ENCODE measurements at places on chromosomes 4 and X.

GRCh38 chr4:172996571-172997216 lies 171.9 kb upstream of the GALNT7 start:
- peak; percentile 78 for DNase-seq

DNA sequence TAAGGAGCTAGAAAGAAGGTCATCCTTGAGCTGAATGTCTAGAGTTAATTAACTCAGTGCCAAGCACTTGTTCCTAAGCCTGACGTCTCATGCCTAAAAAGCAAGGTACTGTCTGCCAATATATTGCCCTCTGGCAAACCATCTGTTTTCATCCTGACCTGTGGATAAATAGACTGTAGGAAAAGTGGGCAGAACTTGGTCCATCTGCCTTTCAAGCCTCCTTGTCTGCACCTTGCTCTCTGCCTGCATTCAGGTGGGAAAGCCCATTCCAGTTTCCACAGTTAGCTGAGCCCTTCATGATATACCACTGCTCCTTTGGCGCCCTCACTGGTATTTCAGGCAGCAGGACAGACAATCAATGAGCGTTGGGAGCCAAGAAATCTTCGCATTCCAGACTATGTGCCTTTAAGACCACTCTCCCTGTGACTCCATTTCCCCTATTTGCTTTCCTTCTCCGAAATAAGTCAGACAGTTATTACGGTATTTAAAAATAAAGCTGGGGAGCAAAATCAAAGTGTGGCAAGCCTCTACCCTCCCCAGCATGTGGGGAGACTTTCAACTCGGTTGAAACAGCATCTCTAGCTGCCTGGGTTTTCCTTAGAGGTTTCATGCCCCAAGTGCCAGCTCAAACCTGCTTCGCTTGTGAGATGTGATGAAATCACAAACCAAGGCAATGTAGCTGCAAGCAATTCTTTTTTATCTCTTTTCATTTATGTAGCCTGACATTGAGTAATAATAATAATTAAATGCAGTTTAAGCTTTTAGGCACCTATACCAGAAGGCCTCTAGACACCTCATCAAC lies 2.5 kb upstream of the CCDC149 start:
- no peak for DNase-seq

- DNase-seq = no peak
Observed at GRCh38 chr4:185920691-185921260, 108.8 kb upstream of the SORBS2 start.

DNA sequence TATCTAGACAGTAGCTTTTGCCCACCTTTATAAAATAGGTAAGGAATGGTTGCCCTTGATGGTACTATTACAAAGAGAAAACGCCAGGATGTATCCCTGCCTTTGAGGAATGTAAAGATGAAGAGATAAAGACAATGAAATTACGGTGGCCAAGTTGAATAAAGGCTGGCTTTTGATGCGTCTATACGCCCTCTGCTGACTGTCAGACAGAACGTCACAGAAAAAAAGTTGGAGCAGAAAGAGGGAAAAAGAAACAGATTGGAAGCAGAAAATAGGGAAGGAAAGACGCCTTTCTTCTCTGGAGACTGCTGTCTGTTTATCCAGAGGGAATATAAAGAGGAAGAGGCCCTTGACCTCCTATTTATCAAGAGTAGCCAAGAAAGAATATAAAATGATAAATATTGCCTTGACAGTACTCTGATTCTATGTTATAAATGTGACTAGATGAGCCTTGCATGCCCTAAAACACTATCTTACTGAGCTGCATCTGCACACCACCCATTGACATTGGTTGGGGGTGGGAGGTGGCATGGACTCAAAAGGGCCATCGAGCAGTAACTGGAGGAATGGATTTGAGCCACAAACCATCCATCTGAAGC lies 30.6 kb downstream of the PCDH19 start:
- no peak for DNase-seq

- DNase-seq = peak; percentile 90
Observed at GRCh38 chr4:39469429-39470077, 10.7 kb downstream of the LIAS start.

DNA sequence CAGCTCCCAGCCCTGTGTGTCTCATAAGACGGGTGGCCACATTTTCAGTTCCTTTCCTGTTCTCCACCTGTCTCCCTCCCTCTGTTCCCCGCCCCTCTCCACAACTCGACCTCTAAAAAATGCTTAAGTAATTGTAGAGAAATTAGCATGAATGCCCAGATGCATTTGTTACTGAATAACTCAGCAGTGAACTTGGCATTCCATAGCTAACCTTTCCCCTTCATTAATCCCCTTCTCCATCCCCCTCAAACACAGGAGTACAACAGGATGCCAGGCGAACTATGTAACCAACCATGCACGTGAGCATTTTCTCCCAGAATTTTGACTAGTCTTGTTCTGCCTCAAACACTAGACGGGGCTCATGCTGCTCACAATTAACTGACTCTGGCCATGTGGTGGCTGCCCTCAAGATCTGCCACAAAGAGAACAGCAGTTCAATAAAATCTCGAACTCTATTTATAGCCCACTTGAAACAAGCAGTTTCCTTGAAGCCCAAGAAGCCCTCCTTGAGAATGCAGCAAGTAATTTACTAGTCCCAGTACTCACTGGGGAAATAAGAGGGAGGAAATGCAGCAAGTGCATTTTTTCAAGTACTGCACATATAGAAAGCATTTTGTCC lies 351.2 kb downstream of the ARHGAP24 start:
- DNase-seq = no peak

- no peak for DNase-seq
Observed at GRCh38 chr4:107130157-107130556, 94.0 kb upstream of the DKK2 start.

- DNase-seq = no peak
Observed at GRCh38 chr4:104248726-104249125, 246.0 kb downstream of the CXXC4 start.

- peak; percentile 76 for DNase-seq
Observed at GRCh38 chrX:68693481-68694434, 46.3 kb downstream of the STARD8 start.

- no peak for DNase-seq
Observed at GRCh38 chr4:111880116-111880515, 265.1 kb upstream of the FAM241A start.

- peak; percentile 35 for DNase-seq
Observed at GRCh38 chrX:39161611-39162255, 360.5 kb downstream of the MID1IP1 start.

GRCh38 chr4:3911252-3911856 lies 145.2 kb downstream of the ADRA2C start:
- DNase-seq = no peak

DNA sequence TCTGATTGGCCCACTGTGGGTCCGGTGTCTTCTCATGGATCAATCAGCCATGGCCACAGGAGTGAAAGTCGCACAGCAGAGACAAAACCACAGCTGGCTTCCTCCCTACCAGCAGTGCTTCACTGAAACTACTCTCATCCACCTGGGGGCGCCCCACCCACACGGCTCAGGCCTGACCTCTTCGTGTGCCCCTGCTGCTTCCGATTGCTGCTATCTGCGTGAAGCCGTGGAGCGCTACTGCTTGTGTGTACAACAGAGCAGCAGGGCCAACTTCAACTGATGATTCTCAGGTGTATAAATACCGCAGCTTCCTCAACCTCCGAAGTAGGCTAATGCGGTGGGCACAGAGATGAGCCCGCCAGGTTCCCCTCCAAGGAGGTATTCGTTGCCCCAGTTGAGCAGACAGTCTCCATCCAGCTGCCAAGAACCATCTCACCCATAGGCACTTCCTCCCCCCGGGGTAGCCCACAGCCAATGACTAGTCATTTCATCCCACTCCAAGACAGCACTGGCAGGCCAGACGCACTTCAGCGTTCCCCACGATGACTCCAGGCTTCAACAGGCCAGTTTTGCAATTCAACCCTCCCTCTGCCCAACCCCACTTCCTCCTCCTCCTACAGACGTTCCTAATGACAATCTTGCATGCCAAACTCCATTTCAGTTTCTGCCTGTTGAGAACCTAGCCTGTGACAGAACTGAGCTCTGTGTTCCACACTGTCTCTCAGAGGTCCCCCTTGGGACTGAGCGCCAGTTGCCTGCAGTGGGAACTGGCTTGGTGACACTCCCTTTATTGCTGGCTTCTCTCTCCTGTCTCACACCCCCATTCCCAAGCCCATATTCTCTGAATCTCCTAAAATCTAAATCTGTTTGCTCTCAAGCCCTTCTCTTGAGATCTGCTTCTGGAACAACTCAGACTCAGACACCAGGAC lies 41.3 kb upstream of the ATP6AP2 start:
- DNase-seq = peak; percentile 92

- no peak for DNase-seq
Observed at GRCh38 chrX:146424422-146424821, 385.1 kb upstream of the CXorf51B start.

- DNase-seq = no peak
Observed at GRCh38 chr4:7400671-7401298, 33.9 kb downstream of the PSAPL1 start.

DNA sequence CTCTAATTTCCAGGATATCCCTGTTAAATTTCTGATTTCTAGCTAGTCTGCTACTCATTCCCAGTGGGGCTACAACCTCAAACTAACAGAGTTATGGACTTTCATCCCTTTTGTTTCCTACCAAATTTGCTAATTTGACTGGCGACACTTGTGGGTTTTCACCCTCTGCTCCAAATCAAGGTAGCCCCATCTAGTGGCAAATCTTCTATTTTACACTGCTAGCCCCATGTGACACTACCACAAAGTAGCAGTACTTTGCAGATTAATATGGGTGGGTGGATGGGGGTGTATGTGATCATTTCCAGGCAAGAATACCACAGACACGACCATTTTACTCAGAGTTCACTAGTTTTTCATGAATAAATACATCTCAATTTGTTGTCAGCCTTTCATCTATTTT lies 150.3 kb downstream of the MSL3 start:
- DNase-seq = peak; percentile 42

DNA sequence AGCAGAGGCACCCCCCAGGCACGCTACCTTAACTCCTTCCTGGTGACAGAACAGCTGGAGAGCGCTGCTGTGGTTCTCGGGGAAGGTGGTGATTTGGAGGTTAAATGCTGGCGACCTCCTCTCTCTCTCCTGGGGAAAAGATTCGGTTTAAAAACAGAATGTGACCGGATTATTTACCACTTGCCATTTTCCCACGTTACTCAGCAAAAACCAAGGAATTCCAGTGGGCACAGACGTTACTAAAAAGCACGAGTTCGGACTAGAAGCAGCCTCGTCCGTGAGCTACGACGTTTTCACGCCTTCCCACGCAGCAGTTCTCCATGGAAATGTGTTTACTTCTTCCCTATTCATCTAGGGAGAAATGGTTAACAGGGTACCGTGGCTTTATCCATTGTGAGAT lies 32.3 kb upstream of the C4orf50 start:
- DNase-seq = no peak

GRCh38 chr4:181819946-181820345 lies 423.3 kb upstream of the TENM3 start:
- no peak for DNase-seq

GRCh38 chr4:76195326-76195725 lies 18.3 kb downstream of the SCARB2 start:
- DNase-seq = no peak

DNA sequence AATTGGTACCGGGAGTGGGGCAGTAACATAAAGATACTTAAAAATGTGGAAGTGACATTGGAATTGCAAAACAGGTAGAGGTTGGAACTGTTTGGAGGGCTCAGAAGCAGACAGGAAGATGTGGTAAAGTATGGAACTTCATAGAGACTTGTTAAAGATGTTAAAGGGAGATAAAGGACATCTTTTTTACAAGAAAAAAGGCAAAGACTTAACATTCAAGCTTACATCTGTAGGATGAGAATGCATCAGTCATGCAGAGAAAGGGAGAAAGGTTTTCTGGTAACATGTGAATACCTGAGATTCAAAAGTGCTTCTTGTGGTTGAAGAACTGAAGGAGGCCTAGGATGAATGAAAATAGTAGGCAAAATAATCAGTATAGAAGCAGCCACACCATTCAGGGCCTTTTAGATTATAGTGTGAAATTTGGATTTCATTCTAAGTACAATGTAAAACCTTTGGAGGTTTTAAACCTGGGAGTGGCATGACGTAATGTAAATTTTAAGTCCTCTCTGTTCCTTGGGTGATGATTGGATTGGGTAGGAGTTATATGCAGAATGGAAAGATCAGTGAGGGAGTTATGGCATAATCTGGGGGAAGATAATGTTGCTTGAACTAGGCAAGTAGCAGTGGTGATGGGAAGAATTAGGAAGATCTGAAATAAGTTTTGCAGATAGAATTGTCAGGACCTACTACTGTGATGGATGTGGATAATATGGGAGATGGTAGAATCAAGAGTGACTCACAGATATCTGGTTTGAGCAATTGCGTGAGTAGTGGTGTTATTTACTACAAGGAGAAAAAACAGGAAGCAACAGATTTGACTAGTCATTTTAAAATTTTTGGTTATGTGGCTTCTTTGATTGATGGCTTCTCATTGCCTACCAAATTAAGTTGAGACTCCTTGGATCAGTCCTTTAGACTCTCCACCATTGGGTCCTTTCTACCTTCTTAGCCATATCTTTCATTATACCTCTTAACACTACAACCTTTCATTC lies 138.7 kb downstream of the VSIG4 start:
- peak; percentile 58 for DNase-seq

DNA sequence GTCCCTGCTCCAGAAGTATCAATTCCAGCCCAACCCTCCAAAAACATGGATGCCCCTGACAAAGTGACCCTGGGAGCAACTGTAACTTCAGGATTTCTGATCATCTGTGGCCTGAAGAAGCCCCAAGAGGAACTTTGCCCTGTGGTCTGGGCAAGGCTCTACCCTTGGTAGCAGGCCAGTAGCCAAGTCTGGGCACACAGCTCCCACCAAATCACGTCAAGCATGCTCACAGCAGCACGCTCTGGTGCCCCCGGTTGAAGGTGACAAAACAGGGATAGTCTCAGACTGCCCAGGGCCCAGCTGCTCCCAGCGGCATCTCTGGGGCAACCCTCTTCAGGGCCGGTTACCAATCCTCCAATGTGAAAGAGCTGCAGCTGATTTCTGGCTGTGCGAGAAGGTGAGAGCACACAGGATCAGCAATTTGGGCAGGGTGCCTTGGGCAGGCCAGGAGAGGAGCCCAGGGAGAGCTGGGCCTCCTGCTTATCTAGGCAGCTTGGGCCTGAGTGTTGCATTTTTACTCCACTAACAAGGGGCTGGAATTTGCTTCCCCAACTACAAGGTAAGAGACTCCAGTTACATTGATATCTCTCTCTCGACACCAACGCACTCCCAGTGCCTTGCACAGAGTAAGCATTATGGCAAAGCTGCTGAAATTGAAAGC lies 418.1 kb downstream of the BCOR start:
- no peak for DNase-seq

GRCh38 chr4:108045687-108046024 lies 56.0 kb downstream of the HADH start:
- no peak for DNase-seq

- DNase-seq = peak; percentile 44
Observed at GRCh38 chr4:180560896-180561295, 1682.3 kb upstream of the TENM3 start.

- no peak for DNase-seq
Observed at GRCh38 chr4:24244663-24245490, 339.5 kb downstream of the DHX15 start.

DNA sequence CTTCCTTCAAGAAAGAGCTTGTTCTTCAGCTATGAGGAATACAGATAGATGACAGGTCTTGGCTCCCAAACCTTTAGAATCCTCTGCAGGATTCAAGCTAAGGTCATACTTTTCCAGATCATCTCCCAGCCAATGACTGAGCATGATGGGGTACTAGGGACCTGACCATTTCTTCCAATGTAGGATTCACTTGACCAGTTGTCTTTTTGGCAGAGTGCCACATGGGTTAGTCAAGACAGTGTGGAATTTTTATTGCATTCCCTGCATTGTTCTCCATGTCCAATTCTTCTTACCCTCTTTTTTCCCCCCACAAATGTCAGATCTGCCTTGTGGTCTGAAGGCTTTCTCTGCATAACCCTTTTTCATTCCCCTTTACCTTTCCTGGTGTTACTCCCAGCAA lies 99.5 kb downstream of the CCSER1 start:
- DNase-seq = no peak

All from inflammatory macrophage treated with lipopolysaccharide for 4 hours (primary cell).